Effector memory CD8-positive, alpha-beta T cell (primary cell): ENCODE measurements at places on chromosomes 1 and 21.

DNA sequence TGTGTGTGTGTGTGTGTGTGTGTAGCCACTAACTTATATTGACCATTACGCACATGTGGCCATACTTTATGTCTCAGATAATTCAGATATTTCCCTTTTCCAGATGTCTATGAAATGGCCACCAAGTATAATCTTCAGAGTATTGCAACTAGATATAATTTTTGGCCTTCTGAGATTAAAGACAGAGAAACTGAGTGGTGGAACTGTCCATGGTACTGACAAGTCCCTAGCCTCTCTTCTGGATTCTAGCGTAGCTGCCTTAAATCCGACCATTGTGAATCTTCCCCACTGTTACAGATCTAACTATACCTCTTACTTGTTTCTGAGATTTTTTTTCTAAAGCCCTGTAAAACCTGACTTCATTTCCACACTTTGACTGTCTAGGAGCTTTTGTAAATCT lies 100.0 kb upstream of the SERTAD4 start:
- DNase-seq, result no peak

GRCh38 chr1:79198832-79199231 lies 192.3 kb upstream of the ADGRL4 start:
- DNase-seq, result no peak

- DNase-seq, result no peak
Measured at GRCh38 chr1:110647254-110647891, 27.4 kb downstream of the KCNA3 start.

- no peak for DNase-seq
Measured at GRCh38 chr1:97277891-97278654, 556.5 kb downstream of the PTBP2 start.

GRCh38 chr1:12616709-12617373 lies 1.2 kb downstream of the DHRS3 start:
- DNase-seq, result no peak

DNA sequence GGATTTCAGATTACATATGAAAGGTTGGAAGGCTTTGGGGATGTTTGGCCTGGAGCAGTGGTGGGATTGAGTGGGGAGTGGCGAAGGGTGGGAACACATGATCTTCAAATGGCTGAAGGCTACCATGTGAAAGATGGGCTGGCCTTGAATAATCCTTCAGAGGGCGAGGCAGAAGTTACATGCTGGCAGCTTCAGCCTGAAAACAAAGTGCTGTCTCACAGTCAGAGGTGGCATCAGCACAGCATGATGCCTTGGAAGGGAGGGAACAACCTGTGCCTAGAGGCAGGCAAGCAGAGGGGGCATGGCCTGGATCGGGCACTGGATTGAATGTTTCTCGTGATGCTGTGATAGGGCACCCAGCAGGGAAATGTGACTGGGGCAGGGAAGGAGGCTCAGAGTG lies 130.8 kb downstream of the BEND5 start:
- no peak for DNase-seq

DNA sequence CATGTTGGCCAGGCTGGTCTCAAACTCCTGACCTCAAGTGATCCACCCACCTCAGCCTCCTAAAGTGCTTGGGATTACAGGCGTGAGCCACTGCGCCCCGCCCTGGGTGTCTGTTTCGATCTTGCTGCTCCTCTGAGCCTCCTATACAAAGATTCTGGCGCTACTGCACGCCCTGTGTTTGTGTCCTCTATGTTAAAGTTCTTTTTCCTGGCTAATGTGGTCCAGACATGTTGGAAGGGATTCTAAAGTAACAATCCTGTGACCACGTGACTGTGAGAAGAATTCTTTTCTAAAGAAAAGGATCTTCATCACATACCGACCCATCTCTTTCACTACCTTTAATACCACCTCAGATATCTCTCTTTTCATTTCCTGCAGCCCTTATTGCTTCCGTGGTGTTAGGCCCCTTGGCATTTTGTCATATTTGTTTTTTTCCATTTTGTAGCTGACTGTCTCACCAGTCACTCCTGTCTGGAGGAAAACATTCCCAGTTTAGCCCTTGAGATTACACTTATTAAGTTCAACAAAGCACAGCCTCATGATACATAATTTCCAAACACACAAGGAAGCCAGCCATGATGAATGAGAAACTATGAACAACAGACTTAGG lies 27.2 kb upstream of the ENO1 start:
- no peak for DNase-seq

DNA sequence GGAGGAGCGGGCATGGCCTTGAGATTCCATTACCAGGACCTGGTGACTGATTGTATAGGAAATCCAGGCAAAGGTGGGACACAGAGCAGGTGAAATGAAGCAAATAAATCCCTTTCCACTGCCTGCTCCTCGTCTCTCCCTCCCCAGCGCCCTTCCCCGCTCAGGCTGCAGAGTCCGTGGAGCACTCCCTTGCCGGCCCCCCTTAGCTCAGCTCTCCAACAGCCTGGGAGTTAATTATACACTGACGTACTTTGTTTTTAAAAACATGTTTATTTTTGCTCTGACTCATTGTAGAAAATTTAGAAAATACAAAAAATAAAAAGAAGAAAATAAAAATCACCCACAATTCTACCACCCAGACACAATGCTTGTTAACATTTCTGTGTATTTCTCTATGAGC lies 61.7 kb downstream of the LGR6 start:
- no peak for DNase-seq

- DNase-seq, result no peak
Measured at GRCh38 chr1:169109561-169110134, 3.2 kb downstream of the ATP1B1 start.

DNA sequence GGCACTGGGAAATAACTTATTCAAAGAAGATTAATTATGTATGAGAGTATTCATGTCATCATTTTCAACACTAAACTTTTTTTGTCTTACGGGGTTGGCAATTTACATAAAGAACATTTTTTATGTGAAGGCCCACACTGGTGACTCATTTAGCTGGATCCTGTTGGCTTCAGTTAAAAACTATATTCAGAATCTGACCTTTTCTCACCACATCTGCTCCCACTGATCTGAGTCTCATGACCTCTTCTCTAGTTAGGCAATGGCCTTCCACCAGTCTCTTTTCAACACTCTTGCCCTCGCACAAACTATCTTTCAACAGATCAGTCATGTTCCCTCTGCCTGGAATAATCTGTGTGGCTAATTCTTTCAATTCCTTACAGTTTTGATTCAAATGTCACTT lies 53.4 kb downstream of the TMPRSS15 start:
- no peak for DNase-seq

- DNase-seq, result no peak
Measured at GRCh38 chr1:46043458-46044017, 88.9 kb downstream of the PIK3R3 start.

GRCh38 chr1:171127501-171127900 lies 36.8 kb downstream of the FMO3 start:
- no peak for DNase-seq

- DNase-seq, result no peak
Measured at GRCh38 chr1:45843474-45843905, 40.1 kb downstream of the MAST2 start.

DNA sequence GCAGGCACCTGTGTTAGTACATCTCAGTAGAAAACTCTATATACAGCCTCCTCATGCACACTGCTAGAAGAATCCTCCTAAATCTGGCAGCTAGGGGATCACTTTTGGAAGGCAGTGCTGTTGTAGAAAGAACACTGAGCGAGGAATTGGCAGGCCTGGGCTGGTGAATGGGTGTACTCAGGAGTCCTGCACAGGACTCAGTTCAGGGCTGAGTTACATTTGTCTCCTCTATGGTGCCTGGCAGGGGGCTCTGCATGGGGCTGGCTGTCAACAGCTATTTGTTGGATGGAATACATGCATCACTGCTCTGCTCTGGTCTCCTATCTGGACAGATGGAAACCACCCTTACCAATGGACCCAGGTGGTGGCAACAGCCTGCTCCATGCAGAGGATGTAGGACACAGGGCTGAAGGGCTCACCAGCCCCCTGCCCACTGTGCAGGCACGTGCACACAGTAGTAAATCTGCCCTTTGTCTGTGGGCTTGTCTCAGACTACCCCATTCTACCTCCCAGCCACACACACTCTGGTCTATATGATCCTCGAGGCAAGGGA lies 74.2 kb downstream of the LRIG2 start:
- DNase-seq, result no peak

GRCh38 chr1:22275626-22276395 lies 132.9 kb upstream of the WNT4 start:
- DNase-seq, result peak; percentile 23

- no peak for DNase-seq
Measured at GRCh38 chr1:41322101-41322661, 39.1 kb upstream of the FOXO6 start.

DNA sequence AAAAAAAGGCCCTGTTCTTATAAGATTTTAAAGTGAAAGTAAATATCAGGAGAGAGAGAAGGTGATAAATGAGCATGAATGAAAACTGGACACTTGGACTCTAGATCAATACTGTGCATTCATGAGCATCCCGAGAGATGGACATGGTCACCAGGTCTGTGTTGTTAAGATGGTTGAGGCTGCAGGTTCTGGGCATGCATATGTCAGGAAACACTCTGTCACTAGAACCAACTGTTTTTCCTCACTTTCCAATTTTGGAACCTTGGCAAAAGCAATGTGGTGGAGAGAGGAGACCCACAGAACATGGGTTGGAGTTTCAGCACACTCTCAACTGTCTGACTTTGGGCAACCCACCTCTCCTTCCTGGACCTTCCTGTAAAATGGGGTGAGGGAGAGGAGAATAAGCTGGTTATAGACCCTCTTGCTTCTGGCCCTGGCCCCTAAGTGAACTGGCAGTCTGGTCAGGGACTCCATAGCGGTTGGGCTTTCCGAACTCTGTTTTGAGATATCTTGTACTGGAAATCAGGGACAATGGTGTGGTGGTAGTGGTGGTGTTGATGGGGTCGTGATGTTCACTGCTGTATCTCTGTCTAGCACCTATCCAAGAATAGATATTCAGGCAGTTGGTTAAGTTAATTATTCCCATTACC lies 4.2 kb downstream of the MAN1C1 start:
- no peak for DNase-seq
